AG04449 (cell line): ENCODE measurements at places on chromosomes 3 and 15.
A peak's percentile ranks its signal among the peaks of the same experiment; 100 is the strongest.

DNA sequence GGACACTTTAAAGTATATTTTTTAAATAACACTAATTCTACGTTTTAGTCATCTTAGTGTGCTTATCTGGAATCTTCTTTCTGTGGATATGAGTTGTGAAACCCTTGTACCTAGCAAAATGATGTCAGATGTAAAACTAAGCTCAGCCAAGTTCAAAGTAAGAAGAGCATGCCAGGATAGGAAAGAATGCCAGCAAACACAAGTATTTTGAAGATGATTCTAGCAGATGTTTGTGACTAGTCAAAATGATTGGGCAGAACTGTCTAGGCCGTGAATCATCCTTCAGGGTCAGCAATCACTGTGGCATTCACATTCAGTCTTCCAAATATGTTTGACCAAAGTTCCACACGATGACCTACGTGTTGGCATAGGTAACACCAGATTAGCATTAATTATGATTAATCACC lies 5.4 kb upstream of the PLOD2 start:
- peak; percentile 85 for DNase-seq

GRCh38 chr15:60152386-60152785 lies 148.3 kb downstream of the FOXB1 start:
- no peak for DNase-seq

DNA sequence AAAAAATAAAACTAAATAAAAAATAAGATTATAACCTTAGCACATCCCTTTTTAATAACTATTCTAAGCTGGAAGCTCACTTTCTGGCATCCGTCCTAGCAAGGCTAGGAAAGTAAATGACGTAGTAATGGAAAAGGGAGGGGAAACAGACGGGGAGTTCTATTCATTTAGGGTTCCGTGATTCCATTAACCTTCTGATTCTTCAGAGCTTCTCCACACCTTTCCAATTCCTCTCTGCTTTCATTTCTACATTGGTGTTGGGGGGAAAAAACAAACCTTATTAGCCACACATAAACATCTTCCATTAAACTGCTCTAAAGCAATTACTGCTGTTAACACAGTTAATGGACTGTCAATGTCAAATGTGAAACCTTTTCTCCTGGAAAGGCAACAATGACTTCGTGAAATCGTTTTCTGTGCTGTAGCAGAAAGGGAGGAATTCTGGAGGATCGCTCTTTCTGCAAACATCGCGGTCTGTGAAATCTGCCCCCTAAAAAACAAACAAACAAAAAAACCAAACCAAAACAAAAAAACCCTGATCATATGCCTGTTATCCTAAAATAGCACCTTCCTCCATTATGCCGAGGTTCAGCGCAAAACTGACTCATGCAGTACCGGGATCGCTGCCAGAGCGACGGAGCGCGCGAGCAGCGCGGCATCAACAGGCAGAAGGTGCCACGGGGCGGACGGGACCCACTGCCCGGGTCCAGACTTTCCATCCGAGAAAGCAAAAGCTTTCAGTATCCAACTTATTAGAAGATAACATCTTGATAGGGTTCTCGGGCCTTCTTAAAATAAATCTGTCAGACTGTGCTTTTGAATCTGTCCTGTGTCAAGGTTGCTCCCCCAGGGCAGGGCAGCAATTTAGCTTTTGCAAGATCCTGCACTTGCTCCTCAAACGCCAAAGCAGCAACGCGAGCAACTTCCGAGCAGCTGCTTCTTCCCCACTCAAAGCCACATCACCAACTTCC lies 156.2 kb downstream of the FGF12 start:
- no peak for DNase-seq

GRCh38 chr3:50166620-50167019 lies 11.5 kb downstream of the SEMA3F start:
- no peak for DNase-seq

- DNase-seq, result no peak
These were observed 40.2 kb upstream of the ARF4 start for GRCh38 chr3:57637391-57637790.

DNA sequence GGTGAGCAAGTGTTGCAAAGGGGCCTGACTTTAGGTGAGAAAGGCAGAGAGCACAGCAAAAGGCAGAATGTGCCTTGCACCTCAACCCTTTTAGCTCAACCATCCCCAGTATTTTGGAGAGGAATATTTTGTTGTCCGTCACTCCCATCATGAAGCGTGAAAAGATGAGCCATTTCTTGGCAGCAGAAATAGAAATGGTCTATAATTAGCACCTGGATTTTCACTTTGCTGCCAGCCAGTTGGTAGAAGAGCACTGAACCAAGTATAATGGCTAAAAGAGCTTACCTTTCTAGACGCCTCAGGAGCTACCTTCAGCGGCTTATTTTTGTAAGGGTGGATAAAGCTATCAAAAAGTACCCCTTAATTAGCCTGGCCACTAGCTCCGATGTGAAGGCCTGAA lies 406.7 kb downstream of the OCA2 start:
- no peak for DNase-seq

DNA sequence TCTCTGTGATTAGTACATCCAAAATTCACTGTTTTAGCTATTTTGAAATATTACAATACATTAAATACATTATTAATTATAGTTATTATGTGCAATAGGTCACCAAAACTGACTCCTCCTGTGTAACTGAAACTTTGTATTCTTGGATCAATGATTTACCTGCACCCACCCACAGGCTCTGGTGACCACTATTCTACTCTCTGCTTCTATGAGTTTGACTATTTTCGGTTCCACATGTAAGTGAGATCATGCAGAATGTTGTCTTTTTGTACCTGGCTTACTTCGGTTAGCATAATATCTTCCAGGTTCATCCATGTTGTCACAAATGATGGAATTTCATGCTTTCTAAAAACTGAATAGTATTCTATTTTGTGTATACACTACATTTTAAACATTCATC lies 43.8 kb downstream of the SLC2A2 start:
- DNase-seq, result no peak

- no peak for DNase-seq
These were observed 114.1 kb upstream of the DNAJC19 start for GRCh38 chr3:181103605-181104004.
